ENCODE measurements at places on chromosomes 1 and 21.

DNA sequence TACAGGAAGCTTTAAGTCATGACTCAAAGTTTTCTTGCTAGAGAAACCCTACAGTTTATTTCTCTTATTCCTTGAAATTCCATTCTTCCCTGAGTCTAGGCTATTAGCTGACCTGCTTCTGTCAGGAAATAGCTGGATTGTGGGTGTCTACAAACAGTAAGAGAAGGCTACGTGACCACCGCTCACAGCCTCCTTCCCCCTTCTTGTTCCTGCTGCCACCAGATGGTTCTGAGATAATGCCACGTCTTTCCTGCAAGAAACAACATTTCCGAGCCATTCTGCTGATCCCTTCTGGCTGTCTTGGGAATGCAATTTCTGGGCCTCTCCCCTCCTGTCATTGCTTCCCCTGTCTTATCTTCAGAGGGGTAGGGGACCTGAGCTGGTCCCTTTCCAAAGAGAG is 128.9 kb upstream of the SGIP1 start:
- DNase-seq: no peak

DNA sequence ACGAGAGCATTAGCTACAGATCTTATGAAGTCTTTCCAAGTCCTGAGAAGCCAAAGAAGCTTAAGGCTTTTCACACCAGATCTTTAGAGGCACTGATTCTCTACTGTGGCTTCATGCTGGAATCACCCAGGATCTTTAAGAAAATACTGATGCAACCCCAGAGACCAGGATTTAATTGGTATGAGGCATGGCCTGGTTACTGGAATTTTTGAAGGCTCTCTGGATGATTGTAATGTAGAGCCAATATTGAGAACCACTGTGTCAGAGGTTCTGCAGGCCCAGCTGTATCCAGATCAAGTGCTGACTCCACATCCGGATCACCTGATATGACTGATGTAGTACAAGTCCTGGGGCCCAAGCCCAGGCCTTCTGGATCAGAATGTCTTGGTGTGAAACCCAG is 105.7 kb downstream of the PLPPR5 start:
- DNase-seq: no peak

GRCh38 chr1:56256153-56257000 is 323.0 kb downstream of the PLPP3 start:
- DNase-seq: no peak

- DNase-seq: no peak
These were observed 26.2 kb upstream of the NGF start for GRCh38 chr1:115364046-115364779.

DNA sequence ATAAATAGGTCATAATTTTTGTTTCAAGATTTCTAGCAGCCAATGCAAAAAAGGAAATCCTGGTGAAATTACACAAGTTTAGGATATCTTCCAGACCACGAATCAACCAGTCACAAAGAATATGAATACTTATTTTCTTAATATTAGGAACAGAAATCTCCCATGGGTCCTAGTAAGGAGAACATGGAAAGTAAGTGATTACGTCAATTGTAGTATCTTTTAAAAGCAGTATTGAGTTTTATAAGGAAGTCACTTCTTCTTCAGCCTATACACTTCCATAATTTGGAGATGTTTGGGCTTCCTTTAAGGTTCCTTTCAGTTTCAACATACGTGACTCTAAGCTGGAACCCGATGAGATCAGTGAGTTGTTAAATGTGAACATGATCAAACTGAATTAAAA is 534.5 kb downstream of the USP25 start:
- DNase-seq: no peak

GRCh38 chr1:243713470-243714186 is 136.4 kb downstream of the AKT3 start:
- DNase-seq: no peak

DNA sequence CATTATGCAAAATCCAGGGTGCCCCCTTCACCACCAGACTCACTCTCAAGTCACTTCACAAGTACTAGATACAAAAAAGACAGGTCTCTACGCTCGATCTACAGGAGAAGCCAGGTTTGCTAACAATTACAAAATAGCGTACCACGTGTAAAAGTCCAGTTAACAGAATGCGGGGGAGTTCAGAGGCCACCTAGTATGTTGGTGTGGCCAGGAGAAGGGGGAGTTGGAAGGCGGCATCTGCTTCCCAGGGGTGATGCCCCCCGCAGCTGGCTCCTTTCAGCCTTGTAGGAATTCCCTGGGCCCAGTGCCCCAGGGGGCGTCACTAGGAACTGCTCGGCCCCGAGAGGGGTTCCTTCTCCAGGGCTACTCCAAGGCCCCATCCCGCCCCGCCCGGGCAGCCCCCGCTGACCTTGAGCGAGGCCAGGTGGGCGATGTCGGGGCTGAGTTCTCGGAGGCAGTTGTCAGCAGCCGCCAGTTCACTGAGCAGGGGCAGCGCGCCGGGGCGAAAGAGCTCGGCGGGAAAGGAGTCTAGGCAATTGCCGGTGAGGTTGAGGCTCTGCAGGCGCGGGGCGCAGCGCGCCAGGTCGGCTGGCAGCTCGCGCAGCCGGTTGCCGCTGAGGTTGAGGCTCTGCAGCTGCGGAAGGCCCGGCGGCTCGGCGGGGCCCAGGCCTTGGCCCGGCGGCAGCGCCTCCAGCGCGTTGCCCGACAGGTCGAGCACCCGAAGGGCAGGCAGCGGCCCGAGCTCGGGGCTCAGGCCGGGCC is 664 bp downstream of the LRRC47 start:
- no peak for DNase-seq

GRCh38 chr1:107896401-107896800 is 68.6 kb downstream of the VAV3 start:
- DNase-seq: no peak

- no peak for DNase-seq
These were observed 55.2 kb downstream of the MT1HL1 start for GRCh38 chr1:236948996-236949395.

- no peak for DNase-seq
These were observed 10.1 kb downstream of the TMEM63A start for GRCh38 chr1:225872075-225872430.

- DNase-seq: no peak
These were observed 57.1 kb downstream of the TNFSF18 start for GRCh38 chr1:172993640-172994039.

DNA sequence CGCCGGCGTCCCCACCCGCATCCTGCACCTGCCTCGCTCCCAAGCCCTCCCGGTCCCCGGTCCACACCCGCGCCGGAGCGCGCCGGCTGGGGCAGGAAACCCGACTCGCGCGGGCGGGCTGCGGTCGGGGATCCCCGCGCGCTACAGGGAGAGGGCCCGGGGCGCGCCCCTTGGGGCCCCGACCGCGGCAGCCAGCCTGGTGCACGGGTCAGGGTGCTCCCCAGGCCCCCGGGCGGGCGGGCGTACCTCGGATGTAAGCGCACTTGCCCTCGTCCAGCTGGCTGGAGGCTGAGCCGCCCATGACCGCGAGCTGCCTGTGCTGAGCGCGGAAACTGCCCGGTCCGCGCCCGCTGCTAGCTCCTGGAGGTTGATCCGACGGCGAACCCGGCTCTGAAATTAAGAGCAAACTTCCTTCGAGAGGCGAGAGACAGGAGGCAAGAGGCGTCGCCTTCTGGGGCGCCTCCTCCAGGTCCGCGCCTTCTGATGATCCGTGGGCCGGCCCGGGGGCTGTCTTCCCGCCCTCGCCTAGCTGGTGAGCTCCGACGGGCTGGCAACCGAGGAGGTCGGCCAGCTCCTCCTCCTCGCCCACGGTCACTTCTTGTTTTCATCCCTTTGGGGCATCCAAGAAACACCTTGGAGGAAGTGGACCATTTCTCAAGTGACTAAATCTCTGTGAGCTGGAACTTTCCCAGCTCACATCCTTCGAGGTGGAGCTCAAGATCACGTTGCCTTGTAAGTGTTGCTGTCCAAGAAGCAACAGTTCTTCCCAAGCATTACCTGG is at the start of gene NIBAN1:
NIBAN1 (minus strand) TSS at position 453 of the 781 bp plus-strand sequence; CDS start at position 301, 152 bp downstream.
- peak; percentile 51 for DNase-seq

- peak; percentile 41 for DNase-seq
These were observed 100.8 kb downstream of the UCK2 start for GRCh38 chr1:165928075-165928731.

DNA sequence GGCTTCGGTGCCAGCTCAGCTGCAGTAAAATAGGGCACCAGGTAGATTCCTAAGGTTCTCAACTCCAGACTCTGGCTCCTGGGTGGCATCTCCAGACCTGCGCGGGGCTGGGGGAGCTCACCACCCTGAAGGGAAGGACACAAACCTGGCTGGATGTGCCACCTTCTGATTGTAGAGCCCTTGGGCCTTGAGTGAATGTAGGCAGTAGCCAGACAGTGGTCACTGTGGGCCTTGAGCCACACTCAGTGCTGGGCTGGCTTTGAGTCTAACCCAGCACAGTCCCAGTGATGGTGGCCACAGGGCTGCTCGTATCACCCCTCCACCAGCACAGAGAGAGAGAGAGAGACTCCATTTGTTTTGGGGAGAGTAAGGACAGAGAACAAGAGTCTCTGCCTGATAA is 38.0 kb upstream of the SH3GLB1 start:
- DNase-seq: no peak

GRCh38 chr1:6223617-6224016 is 12.1 kb downstream of the ICMT start:
- no peak for DNase-seq

DNA sequence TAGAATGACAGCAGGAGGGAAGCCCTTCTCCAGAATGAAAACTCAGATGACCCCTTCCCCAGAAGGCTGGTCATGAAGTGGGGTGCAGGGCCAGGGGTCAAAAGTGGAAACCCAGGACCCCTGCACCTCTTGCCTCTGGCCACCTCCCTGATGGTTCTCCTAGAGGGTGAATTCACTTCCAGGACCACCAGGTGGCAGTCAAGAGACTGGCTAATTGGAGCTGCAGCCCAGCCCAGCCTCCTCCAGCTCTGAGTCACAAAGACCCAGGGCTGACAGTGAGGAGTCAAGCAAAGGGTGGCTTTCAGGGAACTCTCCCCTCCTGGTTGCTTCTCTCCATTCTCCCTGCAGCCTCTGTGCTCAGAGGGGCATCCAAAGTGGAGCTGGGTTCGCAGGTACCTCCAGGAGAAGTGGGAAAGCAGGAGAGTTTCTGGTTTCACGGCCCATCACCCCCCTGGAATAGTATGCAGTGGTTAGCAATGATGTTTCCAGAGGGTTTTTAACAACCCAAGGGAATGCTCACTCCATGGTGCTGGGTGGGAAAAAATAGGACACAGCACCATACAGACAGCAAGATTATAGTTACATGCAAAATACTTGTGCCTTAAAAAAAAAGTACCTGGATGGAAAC is 6.1 kb upstream of the EPHB2 start:
- peak; percentile 90 for DNase-seq

DNA sequence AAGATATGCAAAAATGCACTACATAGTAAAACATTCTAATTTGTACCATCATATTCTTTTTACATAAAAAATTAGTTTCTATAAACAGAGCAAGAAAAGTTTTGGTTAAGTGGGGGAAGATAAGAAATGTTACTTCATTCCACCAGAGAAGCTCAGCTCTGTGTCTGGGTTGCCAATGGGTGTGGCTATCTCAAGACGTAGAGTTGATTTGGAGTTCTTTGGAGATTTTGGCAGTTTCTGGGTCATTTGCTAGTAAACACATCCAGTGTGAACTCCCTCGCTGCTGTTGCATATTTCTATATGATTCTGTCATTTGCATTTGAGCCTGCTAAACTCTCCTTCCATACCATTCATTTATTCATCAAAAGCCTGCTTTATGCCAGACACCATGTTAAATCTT is 7.2 kb downstream of the RGL1 start:
- no peak for DNase-seq

DNA sequence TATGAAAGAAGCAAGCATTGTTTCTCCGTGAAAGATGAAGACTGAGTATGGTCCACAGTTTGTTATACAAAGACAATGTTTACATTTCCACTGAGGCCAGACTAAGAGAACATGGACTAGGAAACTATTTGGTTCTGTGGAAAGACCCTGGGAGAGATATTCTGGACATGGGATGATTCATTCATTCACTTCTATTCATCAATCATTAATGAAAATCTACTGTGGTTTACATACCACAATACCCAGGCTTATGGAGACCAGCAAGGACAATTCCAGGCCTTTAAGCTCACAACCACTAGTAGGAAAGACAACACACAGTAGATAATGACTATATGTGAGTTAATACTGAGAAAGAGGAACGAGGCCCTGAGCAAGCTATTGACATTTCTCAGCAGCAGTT is 125.4 kb downstream of the TBX15 start:
- no peak for DNase-seq

DNA sequence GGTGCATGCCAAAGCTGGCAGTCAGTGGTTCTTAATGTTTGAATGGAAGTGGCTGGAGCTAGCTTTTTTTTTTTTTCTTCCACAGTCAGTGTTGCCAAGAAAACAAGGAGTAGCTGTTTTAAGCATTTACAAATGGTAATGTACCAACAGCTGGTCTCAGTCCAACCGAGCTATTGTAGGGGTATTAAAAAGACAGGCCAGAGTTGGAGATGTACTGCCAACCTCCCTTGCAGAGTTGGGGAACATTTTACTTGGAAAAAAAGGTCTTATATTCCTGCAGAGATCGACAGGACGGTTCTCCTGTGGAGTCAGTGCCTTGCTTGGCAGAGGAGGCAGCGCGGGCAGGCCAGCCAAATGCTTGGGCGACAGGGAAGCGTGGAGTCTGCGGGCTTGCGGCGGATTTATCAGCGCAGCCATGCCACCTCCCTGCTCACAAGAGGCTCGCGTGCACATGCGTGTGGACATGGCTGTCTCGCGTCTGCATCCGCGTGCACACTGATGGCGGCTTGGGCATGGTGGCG is 338.1 kb downstream of the RPS6KC1 start:
- DNase-seq: no peak

DNA sequence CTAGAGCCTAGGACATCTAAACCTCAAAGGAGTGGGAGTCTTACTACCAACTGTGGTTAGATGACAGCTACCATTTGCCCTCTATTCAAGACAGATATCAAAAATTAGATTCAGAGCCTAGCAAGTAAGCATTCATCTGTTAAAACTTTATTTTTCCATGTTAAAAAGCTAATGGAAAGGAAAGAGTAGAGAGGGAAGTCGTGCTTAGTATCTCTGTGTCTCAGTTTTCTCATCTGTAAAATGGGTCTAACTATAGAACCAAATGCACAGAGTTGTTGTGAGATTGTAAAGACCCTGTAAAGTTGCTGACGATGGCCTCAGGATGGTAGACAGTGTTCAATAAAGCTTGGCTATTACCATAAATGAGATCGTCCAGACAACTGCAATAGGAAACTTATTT is 428.5 kb upstream of the RUNX1 start:
- no peak for DNase-seq

- no peak for DNase-seq
These were observed 33.1 kb upstream of the ERRFI1 start for GRCh38 chr1:8059161-8059622.

DNA sequence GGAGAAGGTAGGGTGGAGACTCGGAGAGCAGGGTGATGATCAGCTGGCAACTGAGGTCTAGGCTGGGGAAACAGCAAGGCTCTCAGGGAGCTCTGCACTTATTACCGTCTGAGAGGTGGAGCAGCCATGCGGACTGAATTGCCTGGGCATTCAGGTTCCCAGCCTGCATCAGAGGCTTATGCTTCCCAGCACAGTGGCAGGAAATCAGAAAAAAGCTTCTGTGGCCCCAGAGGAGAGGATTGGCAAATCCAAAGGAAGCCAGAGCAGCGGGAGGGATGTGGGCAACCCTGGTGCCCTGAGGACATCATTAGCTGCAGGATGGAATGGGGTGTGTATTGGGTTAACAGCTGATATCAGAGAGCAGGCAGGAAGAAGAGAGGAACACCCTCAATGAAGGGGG is 374.1 kb upstream of the POU3F1 start:
- no peak for DNase-seq

- peak; percentile 78 for DNase-seq
These were observed 40.0 kb upstream of the ZNF648 start for GRCh38 chr1:182101415-182102042.

GRCh38 chr1:115170961-115171392 is 81.7 kb upstream of the TSPAN2 start:
- no peak for DNase-seq

All from RWPE1 (cell line).